Posterior vena cava (tissue), 2 donors: ENCODE measurements at places on chromosomes 7 and 10.

- DNase-seq = no peak
Observed at GRCh38 chr10:95278061-95278988, 12.5 kb downstream of the PDLIM1 start.

- DNase-seq = no peak
Observed at GRCh38 chr7:2465928-2466327, 10.3 kb downstream of the GRIFIN start.

DNA sequence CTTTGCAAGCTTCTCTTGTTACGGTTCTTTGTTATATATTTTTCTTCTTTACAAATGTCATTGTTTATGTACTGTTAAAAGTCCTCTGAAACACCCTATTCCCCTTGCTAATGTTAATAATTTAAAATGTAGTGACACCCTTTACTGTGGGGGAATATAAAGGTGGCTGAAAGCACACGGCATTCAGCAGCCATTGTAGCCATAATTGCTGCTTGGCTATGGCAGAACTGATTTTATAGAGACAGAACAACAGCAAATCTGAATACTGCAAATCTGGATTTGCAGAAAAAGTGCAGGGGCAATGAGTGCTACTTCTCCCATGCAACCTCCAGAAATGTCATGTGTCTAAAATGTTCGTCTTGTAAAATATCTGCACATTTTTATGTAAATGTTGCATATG is 3.7 kb upstream of the WASL start:
- no peak for DNase-seq

DNA sequence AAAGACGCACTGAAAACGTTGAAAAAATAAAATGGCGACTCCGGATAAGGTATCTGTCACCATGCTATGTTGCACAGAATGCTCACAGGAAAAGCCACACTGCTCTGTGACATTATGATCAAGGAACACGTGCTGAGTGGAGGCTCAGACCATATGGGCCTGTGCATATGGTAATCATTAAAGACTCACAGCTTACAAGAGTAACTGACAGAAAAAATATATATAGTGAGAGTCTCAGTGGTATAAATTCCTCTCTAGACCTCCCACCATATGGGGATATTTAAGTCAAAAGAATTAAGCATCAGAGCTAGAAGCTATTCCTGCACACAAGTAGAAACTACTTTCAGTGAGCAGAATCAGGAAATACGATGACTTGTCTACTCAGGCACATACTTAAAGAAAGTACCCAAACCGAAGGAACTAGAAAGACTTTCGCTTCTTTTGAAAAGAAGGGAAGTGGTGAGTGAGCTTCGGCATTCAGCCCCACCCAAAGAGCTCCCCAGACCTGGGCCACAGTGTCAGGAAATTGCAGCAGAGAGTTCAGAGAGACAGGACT is 65.1 kb upstream of the MPP7 start:
- no peak for DNase-seq

- no peak for DNase-seq
Observed at GRCh38 chr10:1287487-1287886, 231.3 kb downstream of the WDR37 start.

DNA sequence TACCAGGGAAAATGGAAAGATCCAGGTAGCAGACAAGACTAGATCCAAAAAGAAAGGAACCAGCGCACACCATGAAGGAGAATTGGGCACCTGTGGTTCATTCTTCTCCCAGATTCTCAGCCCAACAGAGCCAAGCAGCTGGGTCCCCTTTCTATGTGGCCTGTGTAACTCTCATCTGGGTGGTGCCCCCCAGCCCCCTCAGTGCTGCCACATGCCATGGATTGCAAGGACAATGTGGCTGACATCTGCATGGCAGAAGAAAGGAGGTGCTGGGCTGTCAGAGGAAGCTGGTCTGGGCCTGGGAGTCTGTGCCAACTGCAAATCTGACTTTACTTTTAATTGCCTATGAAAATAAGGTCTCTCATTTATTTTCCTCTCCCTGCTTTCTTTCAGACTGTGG is 21.4 kb downstream of the PRSS2 start:
- DNase-seq = no peak

- DNase-seq = no peak
Observed at GRCh38 chr10:130956251-130956650, 355.3 kb downstream of the TCERG1L start.

DNA sequence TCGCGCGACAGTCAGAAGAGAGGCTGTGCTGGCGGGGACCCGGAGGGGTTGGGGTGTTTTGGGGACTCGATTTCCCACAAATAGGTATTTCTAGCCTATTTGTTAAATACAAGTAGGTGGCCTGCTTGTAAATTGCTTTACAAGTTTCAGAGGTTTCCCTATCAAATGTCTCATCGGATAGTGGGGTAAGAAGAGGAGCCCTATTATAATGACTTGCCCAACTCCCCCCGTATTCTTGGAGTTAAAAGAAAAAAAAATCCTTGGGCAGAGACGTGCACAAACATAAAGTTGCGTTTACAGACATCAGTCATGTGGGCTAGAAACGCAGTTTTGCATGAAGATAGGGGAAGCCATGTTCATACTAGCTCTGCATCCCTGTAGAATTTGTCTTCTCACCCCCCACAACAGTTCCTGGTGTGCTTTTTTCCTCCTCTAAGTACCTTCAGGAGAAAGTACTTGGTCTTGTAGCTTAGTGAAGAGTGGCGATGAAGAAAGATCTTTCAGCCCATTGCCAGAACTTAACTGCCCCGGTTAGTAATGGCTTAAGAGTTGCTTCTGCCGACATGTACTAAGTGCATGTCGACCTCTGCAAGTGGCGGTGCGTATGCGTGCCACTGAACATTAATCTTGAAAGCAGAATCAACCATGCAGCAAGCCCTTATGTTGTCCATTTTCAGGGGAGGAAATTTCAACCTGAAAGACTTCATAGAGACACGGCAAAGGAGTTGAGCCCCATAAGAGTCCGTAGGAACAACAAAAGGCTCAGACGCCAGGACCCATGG is 832 bp upstream of the TIAL1 start:
- no peak for DNase-seq
